Glutamatergic neuron (in vitro differentiated cells): ENCODE measurements at places on chromosomes 2 and 18. TPM values are rescaled to one million over a fixed set of nuclear protein-coding genes. Genes with fewer than 3 reads are reported as not detected.

- no peak overlapping the region for H3K27ac ChIP-seq
- no peaks in the 10 kb centered on the region for H3K36me3 ChIP-seq
- H3K27me3 ChIP-seq: peaks cover 4% of the 10 kb centered on the region
- H3K4me1 ChIP-seq: peaks cover 3% of the 10 kb centered on the region
- no peak for DNase-seq
- no peak overlapping the region for H3K4me3 ChIP-seq
Measured at GRCh38 chr2:43041661-43042360, 184.6 kb downstream of the ZFP36L2 start.

GRCh38 chr2:23291239-23291638 is 93.7 kb upstream of the KLHL29 start:
- DNase-seq: no peak
- H3K27ac ChIP-seq: no peak overlapping the region
- H3K27me3 ChIP-seq: no peaks in the 10 kb centered on the region

The CCDC74B gene
- total RNA-seq: 0.29 TPM

GRCh38 chr2:108594132-108594981 is 60.1 kb downstream of the LIMS1 start:
- no peak overlapping the region for H3K4me3 ChIP-seq
- peaks cover 8% of the 10 kb centered on the region for H3K4me1 ChIP-seq
- H3K27ac ChIP-seq: no peak overlapping the region
- peaks cover 5% of the 10 kb centered on the region for H3K27me3 ChIP-seq

- H3K27ac ChIP-seq: no peak overlapping the region
- no peak for DNase-seq
- peaks cover 12% of the 10 kb centered on the region for H3K4me1 ChIP-seq
- H3K4me3 ChIP-seq: no peak overlapping the region
Measured at GRCh38 chr2:109467701-109468100, 146.1 kb downstream of the SEPTIN10 start.

GRCh38 chr2:198479065-198479464 is 674.7 kb downstream of the PLCL1 start:
- H3K27ac ChIP-seq: no peak overlapping the region
- H3K4me3 ChIP-seq: no peak overlapping the region
- no peaks in the 10 kb centered on the region for H3K27me3 ChIP-seq
- peaks cover 4% of the 10 kb centered on the region for H3K4me1 ChIP-seq

The SPIRE1 gene
- total RNA-seq: 29.9 TPM

- no peak overlapping the region for H3K4me3 ChIP-seq
- peaks cover 1% of the 10 kb centered on the region for H3K4me1 ChIP-seq
- no peak for DNase-seq
- no peaks in the 10 kb centered on the region for H3K27me3 ChIP-seq
- H3K27ac ChIP-seq: no peak overlapping the region
Measured at GRCh38 chr2:181183878-181184542, 203.6 kb downstream of the UBE2E3 start.

DNA sequence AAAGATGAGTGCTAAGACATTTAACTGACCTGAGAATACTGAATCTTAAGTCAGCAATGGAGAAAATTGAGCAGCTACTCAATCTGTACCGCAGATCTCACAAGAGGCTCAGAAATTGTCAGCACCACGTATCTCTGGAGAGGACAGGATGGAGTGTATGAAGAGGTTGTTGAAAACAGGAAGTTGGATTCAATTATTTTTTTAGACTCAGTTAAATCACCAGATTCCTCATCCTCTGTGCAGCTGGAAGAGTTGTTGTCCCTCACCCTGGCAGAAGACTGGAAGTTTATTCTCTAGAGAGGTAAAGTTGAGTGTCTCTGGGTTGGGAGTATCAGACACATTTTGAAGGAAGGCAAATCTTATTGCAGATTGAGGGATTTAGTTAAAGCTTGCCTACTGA is 114.9 kb upstream of the NT5C1B start:
- no peak overlapping the region for H3K4me3 ChIP-seq
- DNase-seq: no peak
- no peaks in the 10 kb centered on the region for H3K27me3 ChIP-seq
- no peak overlapping the region for H3K27ac ChIP-seq
- no peaks in the 10 kb centered on the region for H3K36me3 ChIP-seq

DNA sequence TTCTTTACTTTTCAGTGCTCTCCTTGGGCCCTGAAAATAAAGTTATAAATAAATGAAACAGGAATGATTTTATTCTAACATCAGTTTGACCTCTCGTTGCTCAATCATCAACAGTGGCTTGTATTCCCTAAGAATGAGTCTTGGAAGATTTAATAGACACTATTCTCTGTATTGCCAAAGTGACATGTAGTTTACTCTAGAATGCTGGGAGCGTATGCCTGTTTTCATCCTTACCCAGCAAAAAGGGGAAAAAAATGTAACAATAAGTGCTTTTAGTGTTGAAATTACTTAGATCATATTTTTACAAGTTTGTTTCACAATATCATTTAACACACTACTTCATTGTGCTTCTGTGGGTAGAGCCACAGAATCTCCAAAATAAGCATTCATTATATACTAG is 240.6 kb upstream of the CWC22 start:
- no peaks in the 10 kb centered on the region for H3K36me3 ChIP-seq
- DNase-seq: no peak
- H3K27ac ChIP-seq: no peak overlapping the region
- H3K4me1 ChIP-seq: no peaks in the 10 kb centered on the region
- peaks cover 2% of the 10 kb centered on the region for H3K27me3 ChIP-seq

DNA sequence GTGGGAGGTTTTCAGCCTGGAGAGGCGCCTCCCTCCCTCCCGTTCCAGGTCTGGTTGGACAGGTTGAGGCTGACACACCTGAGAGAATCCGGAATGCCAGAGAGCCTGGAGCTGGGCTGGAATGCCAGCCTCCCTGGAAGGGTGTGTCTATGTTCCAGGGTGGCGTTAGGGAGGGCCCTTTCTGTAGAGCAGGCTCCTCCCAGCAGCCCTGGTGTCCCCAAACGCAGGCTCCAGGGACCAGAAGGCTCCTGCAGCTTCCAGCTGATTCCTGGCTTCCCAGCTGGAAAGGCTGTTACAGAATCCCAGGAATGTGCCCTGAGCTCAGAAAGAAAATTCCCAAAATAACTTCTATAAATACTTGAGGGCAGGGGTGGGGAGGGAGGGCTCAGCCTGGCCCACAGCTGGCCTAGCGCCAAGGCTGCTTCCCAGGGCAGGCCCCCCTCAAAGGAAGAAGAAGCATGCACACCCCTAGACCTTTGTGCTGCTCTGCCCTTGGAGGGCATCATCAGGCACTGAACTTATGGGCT is 85.4 kb downstream of the STPG4 start:
- H3K4me3 ChIP-seq: no peak overlapping the region
- H3K36me3 ChIP-seq: peaks cover 3% of the 10 kb centered on the region
- DNase-seq: no peak

The C2orf15 gene
- 0.34 TPM for total RNA-seq

DNA sequence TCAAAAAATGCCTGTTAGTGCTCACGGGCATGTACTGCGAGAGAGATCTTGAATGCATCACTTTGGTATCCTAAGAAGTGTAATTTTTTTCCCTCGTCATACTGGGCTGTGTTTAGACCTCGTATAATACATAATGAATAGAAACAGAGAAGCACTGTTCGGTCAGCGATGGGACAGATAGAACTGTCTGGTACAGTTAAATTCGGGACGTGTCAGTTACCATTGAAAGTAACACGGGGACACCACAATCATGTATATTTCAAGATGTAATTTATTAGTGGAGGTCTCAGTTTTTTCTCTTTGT is 1.8 kb downstream of the PKP4 start:
- no peaks in the 10 kb centered on the region for H3K36me3 ChIP-seq
- peaks cover 10% of the 10 kb centered on the region for H3K27me3 ChIP-seq
- peaks cover 11% of the 10 kb centered on the region for H3K4me1 ChIP-seq
- H3K4me3 ChIP-seq: peak overlapping the region; percentile 94
- DNase-seq: no peak

The KCNE4 gene
- total RNA-seq: not detected

GRCh38 chr2:127589841-127590240 is 54.4 kb downstream of the MYO7B start:
- no peak overlapping the region for H3K27ac ChIP-seq
- H3K36me3 ChIP-seq: no peaks in the 10 kb centered on the region
- no peak for DNase-seq
- no peak overlapping the region for H3K4me3 ChIP-seq

GRCh38 chr18:46173393-46174341 is 69.5 kb downstream of the HAUS1 start:
- peak; percentile 96 for DNase-seq
- no peaks in the 10 kb centered on the region for H3K36me3 ChIP-seq
- peaks cover 8% of the 10 kb centered on the region for H3K27me3 ChIP-seq
- peaks cover 3% of the 10 kb centered on the region for H3K4me1 ChIP-seq
- H3K4me3 ChIP-seq: peak overlapping the region; percentile 98

The PUS10 gene
- 2.5 TPM for total RNA-seq

- no peak overlapping the region for H3K4me3 ChIP-seq
- H3K4me1 ChIP-seq: no peaks in the 10 kb centered on the region
- peaks cover 4% of the 10 kb centered on the region for H3K36me3 ChIP-seq
- H3K27ac ChIP-seq: no peak overlapping the region
- no peak for DNase-seq
Measured at GRCh38 chr2:207825978-207826377, 56.3 kb upstream of the FZD5 start.

GRCh38 chr2:44189104-44189503 is 20.4 kb downstream of the PPM1B start:
- H3K27me3 ChIP-seq: no peaks in the 10 kb centered on the region
- no peaks in the 10 kb centered on the region for H3K4me1 ChIP-seq
- no peak overlapping the region for H3K27ac ChIP-seq
- H3K4me3 ChIP-seq: no peak overlapping the region
- H3K36me3 ChIP-seq: no peaks in the 10 kb centered on the region
- DNase-seq: no peak

DNA sequence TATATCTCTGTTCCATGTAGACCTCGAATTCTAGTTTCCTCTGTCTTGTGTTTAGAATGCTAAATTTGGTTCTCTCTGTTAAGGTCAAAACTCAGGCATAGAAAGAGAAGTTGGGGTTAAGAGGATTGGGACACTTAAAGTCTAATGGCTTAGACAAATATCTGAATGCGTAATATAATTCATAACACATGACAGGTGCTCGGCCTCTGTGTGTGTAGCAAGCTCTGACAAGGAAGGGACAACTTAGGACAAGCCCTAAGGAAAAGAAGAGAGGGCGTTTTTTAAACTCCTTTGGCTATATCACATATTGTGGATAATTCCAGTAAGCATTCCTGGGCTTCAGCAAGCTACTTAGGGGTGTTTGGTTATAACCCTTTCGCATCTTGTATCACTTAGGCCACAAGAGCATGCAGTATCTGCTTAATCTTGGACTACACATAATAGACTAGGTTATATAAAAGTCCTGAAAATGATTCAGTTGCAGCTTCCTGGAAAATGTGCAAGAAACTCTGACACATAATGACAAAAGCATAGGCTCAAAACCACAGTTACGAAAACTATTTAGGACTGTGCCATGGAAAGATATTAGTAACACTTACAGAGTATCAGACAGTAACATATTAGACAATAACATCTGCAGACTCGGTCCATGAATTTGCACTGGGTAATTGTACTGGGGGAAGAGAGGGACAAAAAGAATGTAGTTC is 16.1 kb upstream of the CREB1 start:
- no peaks in the 10 kb centered on the region for H3K4me1 ChIP-seq
- H3K27ac ChIP-seq: no peak overlapping the region
- H3K27me3 ChIP-seq: no peaks in the 10 kb centered on the region
- H3K36me3 ChIP-seq: no peaks in the 10 kb centered on the region
- DNase-seq: no peak

DNA sequence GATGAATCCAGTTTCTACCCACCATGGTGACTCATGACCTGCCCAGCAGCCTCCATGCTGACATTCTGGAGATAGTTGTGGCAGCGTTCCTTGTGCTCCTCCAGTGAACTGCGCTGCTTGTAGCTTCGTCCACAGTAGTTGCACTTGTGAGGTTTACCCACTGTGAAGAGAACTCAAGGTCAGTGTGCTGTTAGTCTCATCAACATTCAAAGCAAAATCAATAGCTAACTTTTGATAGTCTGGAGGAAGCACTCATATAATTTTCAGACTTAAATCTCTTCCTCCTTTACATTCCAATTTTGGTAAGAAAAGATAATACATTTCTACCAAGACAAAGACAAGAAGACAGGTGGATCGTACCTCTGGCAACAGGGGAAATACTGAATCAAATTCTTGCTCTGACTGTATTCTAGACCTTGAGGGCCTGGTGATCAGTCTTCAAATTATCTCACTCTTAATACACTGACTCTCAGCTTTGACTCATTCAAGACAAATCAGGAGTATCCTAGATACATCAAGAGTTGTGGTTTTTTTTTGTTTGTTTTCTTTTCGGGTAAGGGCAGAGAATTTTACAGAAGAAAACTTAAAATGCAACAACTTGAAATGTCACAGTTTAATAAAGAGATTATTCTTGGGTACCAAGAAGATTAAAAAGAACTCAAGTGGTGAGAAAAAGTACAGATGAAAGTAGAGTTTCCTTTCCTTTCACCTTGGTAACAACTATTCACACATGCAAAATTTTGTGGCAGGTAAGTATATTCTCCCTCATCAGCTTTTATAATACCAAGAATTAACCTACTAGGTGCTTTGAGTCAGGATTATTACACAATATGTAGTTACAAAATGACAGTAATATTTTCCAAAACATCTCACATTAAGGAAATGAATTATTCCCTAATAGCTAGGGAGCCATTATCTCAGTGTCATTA is 129.2 kb downstream of the IKZF2 start:
- H3K27ac ChIP-seq: no peak overlapping the region
- no peak for DNase-seq
- no peaks in the 10 kb centered on the region for H3K4me1 ChIP-seq
- H3K4me3 ChIP-seq: no peak overlapping the region
- H3K36me3 ChIP-seq: no peaks in the 10 kb centered on the region
- no peaks in the 10 kb centered on the region for H3K27me3 ChIP-seq

DNA sequence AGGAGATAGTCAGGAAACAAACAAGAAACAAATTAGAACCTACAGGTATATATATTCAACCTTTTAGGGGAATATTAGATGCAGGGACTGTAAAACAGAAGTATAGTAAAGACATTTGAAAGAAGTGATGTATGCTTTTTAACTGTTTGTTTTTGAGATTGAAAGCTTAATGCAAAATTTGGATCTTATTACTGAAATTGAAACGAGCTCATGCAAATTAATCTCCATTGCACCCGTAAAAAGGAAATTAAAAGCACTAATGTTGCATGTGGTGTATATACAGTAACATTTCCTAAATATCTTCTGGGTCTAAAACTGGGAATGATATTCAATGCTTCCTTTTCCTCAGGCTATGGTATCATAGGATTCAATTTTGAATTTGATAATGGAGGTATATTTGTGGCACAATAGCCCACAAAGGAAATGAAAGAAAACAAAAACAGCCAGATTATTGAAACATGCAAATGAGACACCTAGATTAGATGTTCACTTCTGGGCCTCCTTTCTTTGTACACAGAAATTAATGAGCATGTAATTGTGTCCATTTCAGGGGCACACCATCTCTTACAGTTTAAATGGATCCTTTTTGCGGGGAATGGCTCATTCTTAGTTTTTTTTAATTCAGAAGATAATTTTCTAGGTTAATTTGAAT is 1.6 kb upstream of the ELOA2 start:
- no peak overlapping the region for H3K27ac ChIP-seq
- no peaks in the 10 kb centered on the region for H3K36me3 ChIP-seq
- H3K27me3 ChIP-seq: no peaks in the 10 kb centered on the region
- DNase-seq: no peak
- H3K4me3 ChIP-seq: no peak overlapping the region

The IL37 gene
- total RNA-seq: not detected
